ENCODE measurements at places on chromosomes 2 and 18.

GRCh38 chr18:26677957-26678356, 129.6 kb upstream of the KCTD1 start:
- no peak for DNase-seq

DNA sequence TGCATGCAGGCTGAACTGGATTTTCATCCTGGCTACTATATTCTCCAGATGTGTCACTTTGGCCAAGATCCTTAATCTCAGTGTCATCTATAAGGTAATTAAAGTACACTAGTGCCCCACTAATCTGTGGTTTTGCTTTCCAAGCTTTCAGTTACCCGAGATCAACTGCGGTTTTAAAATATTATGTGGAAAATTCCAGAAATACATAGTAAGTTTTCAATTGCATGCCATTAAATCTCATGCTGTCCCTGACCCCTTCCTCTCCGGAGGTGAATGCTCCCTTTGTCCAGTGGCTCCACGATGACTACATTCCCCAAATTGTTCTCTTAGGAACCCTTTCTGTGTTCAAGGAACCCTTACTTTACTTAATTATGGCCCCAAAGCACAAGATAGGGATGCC, 5.3 kb upstream of the TYMS start:
- DNase-seq, result no peak

- no peak for DNase-seq
These were observed 117.0 kb downstream of the FTCDNL1 start for GRCh38 chr2:199734011-199734410.

GRCh38 chr2:112646102-112646719, 472 bp downstream of the SLC20A1 start:
- DNase-seq, result peak; percentile 82

DNA sequence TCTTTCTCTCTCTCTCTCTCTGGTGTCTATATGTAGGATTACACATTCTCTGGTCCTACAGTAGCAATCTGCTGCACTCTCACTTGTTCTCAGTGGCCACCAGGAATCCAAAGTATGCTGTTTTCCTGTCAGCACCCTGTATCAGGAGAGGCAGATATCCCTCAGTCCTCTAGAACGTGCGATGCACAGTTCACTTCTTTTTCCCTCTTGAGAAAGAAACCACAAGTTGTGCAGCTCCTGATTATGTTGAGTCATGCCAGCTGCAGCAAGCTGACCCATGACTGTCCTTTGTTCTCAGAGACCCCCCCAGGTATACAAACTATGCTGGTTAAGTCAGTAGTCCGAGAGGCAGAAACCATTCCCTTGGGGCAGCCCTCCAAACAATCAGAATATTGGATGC, 54.6 kb downstream of the LANCL1 start:
- DNase-seq, result no peak

- DNase-seq, result no peak
These were observed 15.0 kb downstream of the GLI2 start for GRCh38 chr2:120750488-120751210.

- no peak for DNase-seq
These were observed 199.4 kb downstream of the NEDD4L start for GRCh38 chr18:58243401-58243800.

DNA sequence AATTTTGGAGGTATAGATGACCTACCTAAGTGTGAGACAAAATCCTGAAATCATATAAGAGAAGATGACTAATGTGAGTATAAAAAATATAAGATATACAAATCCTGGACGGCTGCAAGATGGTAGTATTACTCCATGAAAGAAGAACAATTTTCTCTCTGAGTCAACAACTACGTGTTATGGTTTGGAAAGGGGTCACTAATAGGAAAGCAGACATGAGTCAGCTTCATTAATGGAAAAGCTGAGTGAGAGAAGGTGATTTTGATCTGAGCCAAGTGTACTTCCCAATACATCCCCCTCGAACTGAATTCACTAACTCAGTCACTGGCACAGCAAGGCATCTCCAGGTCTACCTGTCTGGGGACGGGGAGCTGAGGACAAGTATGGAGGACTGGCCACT, 20.1 kb upstream of the SELENOI start:
- DNase-seq, result no peak

- no peak for DNase-seq
These were observed 31.0 kb upstream of the EPB41L3 start for GRCh38 chr18:5574843-5575242.
